ENCODE measurements at places on chromosomes 11 and 22. TPM values are rescaled to one million over a fixed set of nuclear protein-coding genes. Genes with fewer than 3 reads are reported as not detected.

GRCh38 chr11:86067851-86068137, 1.1 kb downstream of the PICALM start:
- no peak for DNase-seq

DNA sequence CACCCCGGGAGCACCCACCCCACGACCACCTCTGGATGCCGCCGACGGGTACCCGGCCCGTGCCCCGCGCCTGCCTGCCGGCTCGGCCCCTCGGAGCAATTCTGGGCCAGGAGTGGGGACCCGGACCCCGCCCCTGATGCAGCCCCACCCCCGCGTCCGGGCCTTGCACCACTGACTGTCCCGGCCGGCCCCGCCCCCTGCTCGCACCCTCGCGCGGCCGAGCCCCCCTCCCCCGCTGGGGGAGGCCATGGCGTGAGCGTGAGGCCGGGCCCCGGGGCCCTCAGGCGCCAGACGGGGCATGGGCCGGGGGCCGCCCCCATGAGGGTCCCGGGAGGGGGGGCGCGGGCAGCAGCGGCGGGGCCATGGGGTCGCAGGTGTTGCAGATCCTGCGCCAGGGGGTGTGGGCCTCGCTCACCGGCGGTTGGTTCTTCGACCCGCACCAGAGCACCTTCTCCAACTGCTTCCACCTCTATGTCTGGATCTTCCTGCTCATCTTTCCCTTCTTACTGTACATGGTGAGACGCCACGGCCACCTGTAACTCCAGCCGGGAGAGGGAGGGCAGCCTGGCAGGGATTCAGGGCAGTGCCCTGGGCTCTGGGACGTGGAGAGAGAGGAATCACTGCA, 486 bp downstream of the PCNX3 start:
- peak; percentile 52 for DNase-seq

The MFNG gene
- total RNA-seq, result 89.8 TPM

The OR5P2 gene
- not detected for total RNA-seq

The ZC3H12C gene
- 13.7 TPM for total RNA-seq

DNA sequence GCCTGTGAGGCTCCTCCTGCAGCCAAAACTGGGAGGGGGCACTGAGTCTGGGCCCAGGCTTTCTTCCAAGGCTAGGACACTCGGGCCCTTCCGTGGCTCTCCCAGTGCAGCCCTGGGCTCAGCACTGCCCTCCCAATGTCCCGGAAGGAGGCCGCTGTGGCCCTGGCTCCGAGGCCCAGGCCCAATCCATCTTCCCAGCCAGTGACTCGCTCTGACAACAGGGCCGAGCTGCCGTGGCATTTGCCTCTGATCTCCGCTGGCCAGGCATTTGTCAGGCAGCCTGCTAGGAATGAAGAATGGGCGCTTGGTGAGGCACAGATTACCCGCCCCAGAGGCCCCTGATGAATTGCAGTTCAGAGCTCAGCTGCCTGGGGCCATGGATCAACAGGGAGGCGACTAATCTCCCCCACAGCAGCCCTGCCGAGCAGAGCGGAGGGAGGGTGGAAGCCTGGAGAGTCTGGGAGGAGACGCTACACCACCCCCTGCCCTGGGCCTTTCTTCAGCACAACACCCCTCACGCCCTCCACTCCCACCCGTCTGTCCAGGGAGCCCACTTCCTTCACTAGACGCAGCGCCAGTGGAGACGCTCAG, 8.3 kb downstream of the FXYD2 start:
- peak; percentile 34 for DNase-seq

DNA sequence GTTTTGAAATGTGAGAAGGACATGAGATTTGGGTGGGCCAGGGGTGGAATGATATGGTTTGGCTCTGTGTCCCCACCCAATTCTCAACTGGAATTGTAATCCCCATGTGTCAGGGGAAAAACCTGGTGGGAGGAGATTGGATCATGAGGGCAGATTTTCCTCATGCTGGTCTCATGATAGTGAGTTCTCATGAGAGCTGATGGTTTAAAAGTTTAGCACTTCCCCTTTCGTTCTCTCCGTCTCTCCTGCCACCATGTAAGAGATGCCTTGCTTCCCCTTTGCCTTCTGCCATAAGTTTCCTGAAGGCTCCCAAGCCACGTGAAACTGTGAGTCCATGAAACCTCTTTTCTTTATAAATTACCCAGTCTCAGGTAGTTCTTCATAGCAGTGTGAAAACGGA, 113.5 kb downstream of the FCHSD2 start:
- no peak for DNase-seq

DNA sequence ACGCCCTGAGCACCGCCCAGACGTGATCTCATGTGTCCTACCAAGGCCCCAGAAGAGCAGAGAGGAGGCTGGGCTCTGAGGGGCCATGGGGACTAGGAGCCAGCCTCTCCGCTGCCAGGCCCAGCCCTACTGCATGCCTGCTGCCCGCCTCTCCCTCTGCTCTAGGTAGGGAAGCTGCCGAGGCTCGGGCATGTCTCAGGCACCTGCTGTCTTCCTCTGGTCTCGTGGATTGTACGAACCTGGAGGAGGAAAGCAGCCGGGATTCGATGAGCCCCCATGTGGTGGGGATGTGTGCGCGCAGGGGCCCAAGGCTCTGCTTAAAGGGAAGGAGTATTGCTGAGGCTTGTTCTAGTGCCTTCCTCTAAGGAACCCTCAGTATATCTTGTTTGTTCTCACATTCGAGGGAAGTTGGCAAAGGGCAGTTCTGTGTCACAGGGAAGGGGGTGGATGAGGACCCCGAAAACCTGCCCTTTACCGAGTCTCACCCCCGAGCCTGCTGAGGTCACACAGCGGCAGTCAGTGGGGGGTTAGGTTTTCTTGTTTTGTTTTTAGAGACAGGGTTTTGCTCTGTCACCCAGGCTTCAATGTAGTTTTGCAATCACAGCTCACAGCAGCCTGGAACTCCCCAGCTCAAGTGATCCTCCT, 21.2 kb downstream of the DAGLA start:
- DNase-seq, result peak; percentile 28

The OR8D1 gene
- not detected for total RNA-seq

The OR5B21 gene
- total RNA-seq, result not detected

DNA sequence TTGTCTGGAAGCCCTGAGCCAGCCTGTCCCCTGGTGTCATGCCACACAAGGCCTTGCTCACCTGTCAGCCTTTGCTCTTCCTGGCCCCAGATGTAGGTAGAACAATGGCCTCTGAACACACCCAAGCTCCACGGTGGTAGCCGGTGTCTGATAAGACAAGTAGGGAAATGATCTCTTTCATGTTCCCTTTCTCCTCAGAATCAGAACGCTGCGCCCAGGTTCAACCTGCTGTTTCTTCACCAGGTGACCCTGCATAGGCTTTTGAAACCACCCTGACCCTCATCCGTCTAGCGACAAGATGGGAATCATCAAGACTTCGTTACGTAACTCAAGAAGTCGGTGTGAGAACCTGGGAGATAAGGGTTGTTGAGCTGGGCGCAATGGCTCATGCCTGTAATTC, 28.7 kb upstream of the YWHAH start:
- no peak for DNase-seq

GRCh38 chr11:68327586-68328370, 15.4 kb downstream of the LRP5 start:
- no peak for DNase-seq

The RAG1 gene
- 1.1 TPM for total RNA-seq

DNA sequence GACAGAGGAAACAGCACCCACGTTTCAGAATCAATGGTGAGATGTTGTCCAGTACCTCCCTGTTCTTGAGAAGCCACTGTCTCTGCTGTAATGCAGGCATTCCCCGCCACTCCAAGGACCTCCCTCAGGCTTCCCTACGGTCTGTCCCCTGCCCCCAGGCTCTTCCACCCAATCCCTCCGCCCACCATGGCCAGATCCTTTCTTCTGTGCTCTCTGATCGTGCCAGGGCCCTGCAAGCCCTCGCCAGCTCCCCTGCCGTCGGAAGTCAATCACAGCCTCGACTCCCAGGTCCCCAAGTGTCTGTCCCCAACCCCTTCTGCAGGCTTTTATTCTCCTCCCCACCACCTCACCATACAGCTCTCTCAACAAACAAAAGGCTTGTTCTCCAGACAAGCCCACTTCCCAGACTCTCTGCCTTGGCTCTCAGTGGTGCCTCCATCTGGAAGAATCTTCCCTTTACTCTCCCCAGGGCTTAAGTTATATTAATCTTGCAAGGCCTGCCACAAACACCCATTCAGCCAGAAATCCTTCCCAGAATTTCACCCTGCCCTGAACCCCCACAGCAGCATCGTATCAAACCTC, 13.7 kb downstream of the SCN4B start:
- no peak for DNase-seq

- no peak for DNase-seq
Observed at GRCh38 chr11:47078751-47079521, 97.7 kb downstream of the ARFGAP2 start.

The ACRV1 gene
- total RNA-seq, result under 0.01 TPM

The UQCR10 gene
- 74.5 TPM for total RNA-seq

GRCh38 chr22:30474683-30475424, 3.0 kb upstream of the SEC14L3 start:
- no peak for DNase-seq

GRCh38 chr11:7574491-7575130, 60.8 kb downstream of the PPFIBP2 start:
- DNase-seq, result no peak

- peak; percentile 56 for DNase-seq
Observed at GRCh38 chr11:2269601-2270321, 627 bp downstream of the ASCL2 start.
